Hippocampal formation (tissue), 2 donors: ENCODE measurements at places on chromosomes 11 and 22.

GRCh38 chr22:43171019-43171491, 15.9 kb downstream of the TTLL12 start:
- no peak for DNase-seq

DNA sequence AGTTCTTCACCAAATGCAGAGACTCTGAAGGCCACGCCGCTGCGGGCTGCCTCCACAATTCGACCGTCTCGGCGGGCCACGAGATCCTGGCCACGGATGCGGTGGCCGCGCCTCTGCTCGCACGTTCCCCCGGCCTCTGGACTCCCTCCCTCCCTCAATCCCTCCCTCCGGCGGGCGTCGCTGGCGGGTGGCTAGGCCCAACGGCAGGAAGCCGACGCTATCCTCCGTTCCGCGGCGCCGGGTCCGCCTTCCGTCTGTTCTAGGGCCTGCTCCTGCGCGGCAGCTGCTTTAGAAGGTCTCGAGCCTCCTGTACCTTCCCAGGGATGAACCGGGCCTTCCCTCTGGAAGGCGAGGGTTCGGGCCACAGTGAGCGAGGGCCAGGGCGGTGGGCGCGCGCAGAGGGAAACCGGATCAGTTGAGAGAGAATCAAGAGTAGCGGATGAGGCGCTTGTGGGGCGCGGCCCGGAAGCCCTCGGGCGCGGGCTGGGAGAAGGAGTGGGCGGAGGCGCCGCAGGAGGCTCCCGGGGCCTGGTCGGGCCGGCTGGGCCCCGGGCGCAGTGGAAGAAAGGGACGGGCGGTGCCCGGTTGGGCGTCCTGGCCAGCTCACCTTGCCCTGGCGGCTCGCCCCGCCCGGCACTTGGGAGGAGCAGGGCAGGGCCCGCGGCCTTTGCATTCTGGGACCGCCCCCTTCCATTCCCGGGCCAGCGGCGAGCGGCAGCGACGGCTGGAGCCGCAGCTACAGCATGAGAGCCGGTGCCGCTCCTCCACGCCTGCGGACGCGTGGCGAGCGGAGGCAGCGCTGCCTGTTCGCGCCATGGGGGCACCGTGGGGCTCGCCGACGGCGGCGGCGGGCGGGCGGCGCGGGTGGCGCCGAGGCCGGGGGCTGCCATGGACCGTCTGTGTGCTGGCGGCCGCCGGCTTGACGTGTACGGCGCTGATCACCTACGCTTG, at the start of gene FUT4:
Gene FUT4 (plus strand): TSS at position 227 of the 951 bp plus-strand sequence. CDS start 213 bp downstream, at position 440.
- peak; percentile 78 for DNase-seq

DNA sequence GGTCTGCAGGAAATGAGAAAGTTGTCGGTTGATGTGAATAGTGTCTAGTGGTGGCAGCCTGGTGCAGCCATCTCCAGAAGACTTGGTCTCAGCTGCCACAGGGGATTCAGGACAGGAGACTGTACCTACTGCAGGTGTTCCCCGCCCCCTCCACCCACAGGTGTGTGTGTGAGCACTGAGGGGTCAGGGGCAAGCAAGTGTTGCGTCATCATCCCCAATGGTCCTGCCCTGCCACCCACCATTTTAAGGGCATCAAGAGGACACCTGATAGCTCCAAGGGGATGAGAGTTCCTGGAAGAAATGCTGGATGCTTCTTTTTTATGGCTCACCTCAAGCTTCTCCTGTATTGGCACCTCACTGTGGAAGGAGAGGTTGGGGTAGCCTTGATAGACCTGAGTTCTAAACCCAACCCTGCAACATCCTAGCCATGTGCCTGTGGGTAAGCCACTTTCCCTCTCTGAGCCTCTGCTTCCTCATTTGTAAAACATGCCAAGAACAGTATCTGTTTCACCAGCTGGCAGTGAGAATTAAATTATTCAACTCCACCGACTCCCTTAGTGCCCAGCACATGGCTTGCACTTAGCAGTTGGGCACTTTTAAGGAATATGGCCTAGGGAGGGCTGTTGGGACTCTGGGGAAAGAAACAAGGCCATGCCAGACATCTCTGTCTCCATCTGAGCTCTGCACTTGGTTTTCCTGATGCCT, 6.1 kb downstream of the C11orf91 start:
- no peak for DNase-seq

GRCh38 chr11:79342686-79343085, 98.1 kb downstream of the TENM4 start:
- DNase-seq: no peak

DNA sequence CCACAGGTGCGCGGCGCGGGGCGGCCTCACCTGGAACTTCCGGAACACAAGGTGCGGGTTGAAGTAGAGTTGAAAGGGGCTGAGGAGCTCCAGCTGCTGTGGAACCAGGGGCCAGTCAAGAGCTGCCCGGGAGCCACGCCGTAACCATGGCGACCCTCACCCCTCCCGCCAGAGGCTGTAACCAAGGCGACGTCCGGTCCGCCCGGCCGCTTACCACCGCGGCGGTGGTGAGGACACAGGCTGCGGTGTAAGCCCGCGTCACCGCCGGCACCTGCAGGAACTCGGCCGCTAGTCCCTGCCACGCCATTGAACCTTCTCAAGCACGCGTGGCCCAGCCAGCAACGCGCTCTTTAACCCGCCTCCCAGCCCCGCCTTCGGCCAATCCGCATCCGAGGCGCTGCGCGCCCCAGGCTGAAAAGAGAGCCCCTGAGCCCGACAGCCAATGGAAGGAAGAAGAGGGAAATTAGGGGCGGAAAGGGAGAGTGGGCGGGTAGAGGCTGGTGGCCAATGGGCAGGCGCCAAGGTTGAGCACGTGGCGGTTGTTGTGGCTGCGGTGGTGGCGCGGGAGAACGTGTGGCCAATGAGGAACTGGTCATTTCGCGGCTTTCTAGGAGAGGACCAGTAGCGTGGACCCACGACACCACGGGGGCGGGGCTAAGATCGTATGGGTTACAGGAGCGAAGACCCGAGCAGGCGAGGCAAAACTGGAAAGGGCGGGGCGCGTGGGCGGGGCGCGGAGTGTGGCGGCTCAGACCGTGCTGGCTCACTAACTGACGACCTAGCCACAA, at the start of gene DERL3:
Gene DERL3 (minus strand): TSS at position 326 of the 788 bp plus-strand sequence. CDS start 19 bp downstream, at position 307.
- peak; percentile 90 for DNase-seq

GRCh38 chr11:68375766-68376165, 63.4 kb downstream of the LRP5 start:
- DNase-seq: no peak

DNA sequence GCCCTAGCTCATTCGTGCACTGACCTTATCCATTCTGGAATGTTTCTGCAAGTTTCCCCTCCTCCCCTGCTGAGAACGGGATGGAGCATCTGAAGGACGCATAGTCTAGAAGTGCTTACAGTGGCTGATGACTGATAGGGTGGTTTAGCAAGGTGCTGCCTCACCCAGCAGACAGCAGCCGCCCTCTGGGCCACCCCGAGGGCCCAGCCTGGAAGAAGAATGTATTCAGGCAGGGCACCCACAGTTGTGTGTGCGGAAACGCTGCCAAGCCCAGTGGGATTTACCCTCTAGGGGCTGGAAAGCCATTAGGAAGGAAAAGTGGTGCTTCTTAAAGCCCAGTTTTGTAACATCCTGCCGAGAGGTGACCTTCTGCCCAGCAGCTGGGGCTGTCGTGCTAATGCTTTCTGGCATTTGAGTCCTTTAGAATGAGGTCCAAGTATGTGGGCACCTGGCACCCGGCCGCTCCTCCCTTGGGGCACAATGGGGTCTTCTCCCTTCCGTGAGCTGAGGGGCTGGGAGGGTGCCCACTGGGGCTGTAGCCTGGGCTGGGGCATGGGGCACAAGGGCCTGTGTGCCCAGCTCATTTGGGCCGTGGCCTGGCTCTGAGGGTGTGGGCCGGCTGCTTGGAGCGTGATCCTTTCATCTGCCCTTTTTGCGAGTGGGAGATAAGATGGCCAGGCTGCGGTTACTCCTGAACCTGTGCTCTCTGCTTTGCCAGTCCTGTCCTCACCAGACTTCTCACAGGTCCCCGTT, 14.4 kb downstream of the FBLN1 start:
- no peak for DNase-seq

GRCh38 chr22:26931471-26931870, 274.1 kb downstream of the MIAT start:
- DNase-seq: no peak

- no peak for DNase-seq
Measured at GRCh38 chr11:34313099-34313517, 44.7 kb downstream of the ABTB2 start.

DNA sequence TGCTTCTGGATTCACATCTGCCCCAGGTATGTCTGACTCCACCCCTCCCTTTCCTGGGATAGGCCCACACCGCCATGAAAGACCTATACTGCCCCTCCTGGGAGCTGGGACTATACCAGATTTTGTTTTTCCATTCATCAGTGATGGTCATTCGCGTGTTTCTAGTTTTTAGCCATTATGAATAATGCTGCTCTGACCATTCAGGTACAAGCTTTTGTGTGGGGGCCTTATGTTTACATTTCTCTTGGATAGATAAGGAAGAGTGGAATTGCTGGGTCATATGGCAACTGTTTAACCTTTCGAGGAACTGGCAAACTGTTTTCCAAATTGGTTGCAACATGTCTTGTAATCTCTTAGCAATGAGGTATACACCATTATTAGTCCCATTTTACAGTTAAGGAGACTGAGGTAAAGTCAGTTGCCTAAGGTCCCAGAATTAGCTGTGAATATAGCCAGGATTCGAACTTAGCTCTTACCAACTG, 1.2 kb upstream of the TBC1D10A start:
- no peak for DNase-seq

DNA sequence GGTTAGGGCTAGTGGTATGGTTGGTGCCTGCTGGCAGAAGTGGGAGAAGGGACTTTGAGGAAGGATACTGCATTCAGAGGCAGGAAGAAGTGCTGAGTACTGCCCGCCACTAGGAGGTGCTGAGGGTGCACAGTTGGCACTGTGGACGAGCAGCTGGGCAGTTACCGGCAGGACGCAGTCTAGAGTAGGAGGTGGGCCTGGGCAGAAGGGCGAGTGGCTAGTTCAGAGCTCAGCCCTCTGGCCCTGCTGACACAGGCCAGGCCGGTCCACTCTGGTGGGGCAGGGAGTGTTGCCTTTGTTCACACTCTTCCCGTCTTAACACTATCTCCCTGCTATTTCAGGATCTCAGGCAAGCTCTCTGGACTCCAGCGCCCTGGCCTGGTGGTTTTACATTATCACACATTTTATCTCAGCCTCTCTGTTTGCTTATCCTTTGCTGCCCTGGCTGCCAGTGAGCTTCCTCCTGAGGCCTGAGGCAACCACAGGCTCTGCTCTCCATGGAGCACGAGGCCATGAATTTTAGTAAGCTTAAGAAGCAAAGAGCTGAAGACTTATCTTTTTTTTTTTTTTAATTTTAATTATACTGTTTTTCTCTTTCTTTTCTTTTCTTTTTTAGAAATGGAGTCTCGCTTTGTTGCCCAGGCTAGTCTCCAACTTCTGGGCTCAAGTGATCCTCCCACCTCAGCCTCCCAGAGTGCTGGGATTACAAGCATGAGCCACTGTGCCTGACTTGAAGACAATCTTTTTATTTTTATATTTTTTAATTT, 26.9 kb downstream of the SNAP29 start:
- peak; percentile 61 for DNase-seq
